ENCODE measurements at places on chromosomes 6 and 20.

DNA sequence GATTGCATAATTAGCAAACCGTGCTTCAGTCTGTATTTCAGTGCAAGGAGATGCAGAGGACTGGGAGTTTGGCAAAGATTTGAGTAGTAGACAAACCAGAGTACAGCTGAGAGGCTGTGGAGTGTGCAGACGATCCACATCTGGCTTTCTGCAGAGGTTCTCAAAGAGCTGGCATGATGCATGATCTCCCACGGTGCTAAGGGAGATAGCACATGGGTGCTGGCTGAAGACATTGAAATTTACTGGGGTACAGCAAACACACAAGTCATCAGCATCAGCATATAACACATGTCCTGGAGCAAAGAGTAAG, 79.0 kb upstream of the FAM184A start:
- no peak for DNase-seq

DNA sequence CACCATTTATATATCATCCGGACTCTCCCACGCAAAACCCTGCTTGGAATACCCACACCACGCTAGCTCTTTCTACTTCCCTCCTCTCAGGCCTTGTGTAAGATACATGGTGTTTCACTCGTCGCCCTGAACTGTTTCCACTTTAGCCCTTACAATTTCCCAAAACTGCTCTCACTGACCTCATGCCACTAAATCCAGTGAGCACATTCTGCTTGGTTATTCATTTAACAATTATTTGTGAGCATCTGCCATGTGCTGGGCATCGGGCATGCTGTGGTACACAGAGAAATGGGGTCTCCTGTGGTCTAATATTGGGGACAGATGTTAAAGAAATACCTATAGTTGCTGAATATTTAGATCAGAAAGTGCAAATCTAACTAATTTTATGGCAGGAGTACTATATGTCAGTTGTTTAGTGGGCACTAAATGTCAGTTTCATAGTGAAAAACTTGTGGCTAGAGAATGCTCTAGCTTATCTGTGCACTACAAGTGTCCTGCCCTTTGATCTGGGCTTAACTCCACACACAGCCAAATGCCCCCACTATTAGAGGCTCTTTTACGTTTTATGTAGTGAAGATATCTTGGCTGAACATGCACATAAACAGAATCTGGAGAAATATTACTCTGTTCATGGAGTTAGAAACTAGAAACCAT, 41.0 kb downstream of the PLEKHG1 start:
- no peak for DNase-seq

GRCh38 chr6:113842165-113842564, 15.0 kb upstream of the MARCKS start:
- no peak for DNase-seq

DNA sequence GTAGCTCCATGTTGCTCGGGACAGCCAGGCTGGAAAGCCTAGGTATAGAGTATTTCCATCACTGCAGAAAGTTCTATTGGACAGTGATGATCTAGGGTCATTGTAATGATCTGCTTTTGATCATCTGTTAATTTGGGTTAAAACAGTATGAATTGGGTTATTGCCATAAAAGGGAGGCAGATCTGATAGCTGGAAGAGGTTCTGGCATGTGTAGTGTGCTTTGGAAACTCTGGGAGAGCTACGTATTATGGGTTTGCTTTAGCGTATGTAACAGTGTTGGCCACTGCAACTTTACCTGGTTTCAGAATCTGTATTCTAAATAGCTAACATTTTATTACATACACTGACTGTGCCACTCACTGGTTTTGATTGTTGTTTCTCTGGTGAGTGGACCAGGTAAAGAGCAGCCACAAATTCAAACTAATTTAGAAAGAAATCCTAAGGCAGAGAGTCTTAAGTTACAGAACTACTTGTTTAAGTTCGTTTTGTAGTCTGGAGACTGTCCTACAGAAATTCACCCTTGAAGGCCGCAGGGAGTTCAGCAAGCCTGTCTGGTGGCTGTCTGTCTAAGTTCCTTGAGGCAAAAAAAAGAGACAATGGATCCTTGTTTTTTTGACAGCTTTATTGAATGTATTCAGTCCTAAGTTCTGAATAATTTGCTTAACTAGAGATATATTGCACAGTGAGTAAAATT, 300.3 kb downstream of the PRL start:
- no peak for DNase-seq

GRCh38 chr6:154403788-154404187, 47.2 kb upstream of the IPCEF1 start:
- peak; percentile 27 for DNase-seq

All from activated CD4-positive, alpha-beta T cell treated with anti-CD3 and anti-CD28 coated beads, Interleukin-2, Interleukin-6, amounts not matched to agents 100 ng/mL and 50 ng/mL, durations not matched to agents 16 hours and 8 hours (primary cell).